ENCODE measurements at places on chromosomes 3 and 15. TPM values are rescaled to one million over a fixed set of nuclear protein-coding genes. Genes with fewer than 3 reads are reported as not detected.

DNA sequence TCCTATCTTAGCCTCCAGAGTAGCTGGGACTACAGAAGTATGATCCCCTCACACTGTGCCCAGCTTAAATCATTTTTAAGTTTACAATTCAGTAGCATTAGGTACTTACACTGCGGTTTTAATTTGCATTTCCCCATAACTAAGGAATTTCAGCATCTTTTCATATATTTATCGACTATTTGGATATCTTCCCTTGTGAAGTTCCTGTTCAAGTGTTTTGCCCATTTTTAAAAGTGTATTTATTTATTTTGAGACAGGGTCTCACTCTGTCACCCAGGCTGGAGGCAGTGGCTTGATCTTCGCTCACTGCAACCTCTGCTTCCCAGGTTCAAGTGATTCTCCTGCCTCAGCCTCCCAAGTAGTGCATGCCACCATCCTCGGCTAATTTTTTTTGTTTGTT is 12.5 kb upstream of the MAP2K1 start:
- no peak for DNase-seq

DNA sequence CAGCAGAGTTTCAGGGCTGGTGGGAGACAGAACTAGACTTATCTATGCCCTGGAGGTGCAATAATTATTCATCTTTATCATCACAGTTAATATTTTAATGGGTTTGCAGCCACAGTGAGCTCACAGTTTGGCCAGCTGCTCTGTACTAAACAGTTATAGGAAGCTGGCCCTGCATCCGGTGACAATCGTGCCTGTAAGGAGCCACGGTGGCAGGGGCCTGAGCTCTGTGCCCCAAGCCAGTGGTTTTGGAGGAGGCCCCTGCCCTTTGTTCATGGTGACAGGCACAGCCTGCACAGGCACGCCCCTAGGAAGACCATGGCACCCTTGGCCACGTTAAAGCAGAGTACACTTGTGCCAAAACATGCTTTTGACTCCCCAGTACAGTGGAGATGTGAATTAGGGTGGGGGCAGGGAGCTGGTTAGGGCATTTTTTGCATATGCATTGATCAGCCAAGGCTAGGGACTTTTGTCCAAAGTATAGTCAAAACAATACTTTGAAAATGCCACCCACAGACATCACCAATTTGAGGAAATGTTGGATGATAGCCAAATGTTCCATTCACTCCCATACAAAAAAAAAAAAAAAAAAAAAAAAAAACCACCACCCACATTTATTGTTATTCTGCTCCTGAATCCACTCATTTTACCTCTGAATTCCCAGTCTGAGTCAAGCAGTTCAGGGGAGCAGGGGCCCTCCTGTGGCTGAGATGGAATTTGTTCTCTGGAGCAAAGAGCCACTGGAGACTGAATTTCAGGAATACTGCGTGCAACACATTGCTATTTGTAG is 3.4 kb upstream of the RFTN1 start:
- DNase-seq = peak; percentile 48

DNA sequence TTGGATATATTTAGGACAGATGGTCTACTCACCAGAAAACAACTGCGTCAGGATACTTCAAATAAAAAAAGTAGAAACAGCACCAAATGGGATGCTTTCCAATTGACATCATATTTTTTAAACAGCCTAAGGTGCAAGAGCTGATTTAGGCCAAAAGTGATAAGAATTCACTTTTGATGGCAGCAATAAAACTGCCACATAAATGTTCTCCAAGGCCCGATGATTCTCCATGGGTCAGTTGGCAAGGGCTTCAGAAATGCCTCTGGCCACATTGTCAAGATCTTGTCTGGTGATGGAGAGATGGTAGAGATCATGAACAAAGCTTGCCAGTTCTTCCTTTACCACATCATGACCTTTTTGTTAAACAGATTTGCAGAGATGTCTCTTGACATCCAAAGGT is 38.9 kb downstream of the LDHAL6B start:
- DNase-seq = no peak

- no peak for DNase-seq
These were observed 341.6 kb downstream of the ZNF385D start for GRCh38 chr3:21409401-21409800.

DNA sequence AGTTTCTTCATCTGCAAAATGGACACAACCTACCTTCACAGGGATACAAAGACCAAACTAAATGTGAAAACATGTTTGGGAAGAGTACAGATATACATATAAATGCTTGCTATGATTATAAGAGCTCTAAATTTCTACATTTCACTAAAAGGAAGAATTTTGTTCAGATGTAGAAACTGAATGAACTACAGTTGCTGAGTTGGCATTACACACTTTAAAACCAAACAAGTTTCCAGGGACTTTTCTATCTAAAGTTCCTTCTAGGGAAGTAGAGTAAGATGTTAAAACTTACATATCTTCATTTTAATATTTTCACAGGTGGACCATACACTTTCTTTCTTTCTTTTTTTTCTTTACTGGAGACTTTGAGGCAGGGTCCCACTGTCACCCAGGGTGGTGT is 4.6 kb downstream of the AAGAB start:
- DNase-seq = no peak

DNA sequence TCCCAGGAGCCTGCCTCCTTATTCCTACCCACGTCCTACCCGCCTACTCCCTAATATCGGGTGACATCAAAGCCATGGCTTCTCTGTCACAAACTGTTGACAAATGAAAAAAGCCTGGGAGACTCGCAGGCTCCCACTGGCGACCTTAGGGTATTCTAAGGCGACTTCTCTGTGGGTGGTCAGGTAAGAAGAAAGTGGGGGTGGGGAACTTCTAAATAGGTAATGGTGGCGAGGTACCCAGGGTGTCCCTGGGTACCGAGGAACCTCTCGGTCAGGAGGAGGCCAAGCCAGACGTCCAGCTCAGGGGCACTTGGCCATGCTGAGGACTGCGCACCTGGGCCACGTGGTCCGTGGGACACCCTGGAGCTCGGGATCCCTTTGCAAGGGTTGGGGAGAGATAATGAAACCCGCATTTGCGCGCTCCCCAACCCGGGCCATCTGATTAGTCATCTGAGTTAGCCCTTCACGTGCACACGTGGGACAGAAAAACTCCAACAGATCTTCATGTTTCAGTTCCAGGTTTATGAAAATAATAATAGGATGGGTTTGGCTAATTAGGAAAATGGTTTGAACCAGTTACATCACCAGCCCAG is 78.2 kb downstream of the NR2F2 start:
- no peak for DNase-seq

DNA sequence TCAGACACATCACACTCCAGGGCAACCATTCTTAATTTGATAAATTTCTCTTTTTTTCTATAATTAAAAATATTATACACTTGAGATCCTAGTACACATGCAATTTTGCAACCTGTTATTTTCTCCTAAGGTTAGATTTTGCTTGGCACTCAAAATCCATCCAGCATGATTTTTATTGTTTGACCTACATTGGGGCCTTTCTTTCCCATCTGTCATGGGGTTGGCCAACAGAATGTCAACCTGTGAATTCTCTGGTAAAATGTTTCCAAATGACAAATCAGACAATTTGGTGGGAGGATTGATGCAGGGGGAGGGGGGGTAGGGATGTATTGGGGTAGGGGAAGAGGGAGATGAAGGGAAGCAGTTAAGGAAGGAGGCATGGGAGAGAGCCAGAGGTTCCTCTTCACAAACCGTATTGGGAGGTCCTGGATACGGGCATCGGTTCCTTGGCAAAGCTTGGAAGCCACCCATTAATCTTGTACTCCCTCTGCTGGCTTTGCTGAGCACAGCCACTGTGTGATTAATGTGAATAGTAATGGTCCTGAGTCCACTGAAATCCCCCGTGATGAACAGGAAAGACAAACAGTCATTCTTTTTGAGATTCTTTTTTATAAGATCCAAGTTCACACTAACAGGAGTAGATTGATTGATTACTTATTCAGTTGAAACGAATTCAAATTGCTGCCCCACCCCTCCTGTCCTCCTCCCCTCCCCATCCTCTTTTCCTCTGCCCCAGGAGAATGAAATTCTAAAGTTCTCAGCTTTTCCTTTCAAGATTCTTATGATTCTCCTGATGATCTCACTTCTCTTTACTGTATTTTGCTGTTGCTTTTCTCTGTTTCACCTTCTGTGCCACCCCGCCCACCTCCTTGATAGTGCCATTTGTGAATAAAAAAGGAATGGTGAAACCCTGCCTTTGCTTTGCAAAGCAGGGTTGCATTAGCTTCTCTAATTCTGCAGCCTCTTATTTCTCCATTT is 82.2 kb upstream of the SLC25A26 start:
- DNase-seq = peak; percentile 34

- DNase-seq = no peak
These were observed 22.7 kb downstream of the GOLGA6L2 start for GRCh38 chr15:23424111-23424904.

The FBXO40 gene
- total RNA-seq = 228 TPM

The IQCF5 gene
- total RNA-seq = not detected

The DNAJA4 gene
- total RNA-seq = 85.9 TPM
